ENCODE measurements at places on chromosomes 12 and 14. TPM values are rescaled to one million over a fixed set of nuclear protein-coding genes. Genes with fewer than 3 reads are reported as not detected.

Gene C12orf50
- total RNA-seq, result 0.09 TPM

Gene AKAP5
- 1.5 TPM for total RNA-seq

Gene TGFB3
- 2.4 TPM for total RNA-seq

Gene IL31
- total RNA-seq, result not detected

Gene GLS2
- 0.89 TPM for total RNA-seq

Gene FRMD6
- 4.5 TPM for total RNA-seq

Gene SLC39A5
- 0.86 TPM for total RNA-seq

Gene NOS1
- total RNA-seq, result not detected

Gene NR4A1
- total RNA-seq, result 4.4 TPM

Gene MDGA2
- not detected for total RNA-seq

Gene FOXG1
- total RNA-seq, result not detected

Gene C14orf132
- total RNA-seq, result 0.41 TPM

Gene ACOT4
- total RNA-seq, result 0.55 TPM

Gene ADGRD1
- 0.50 TPM for total RNA-seq

Gene PCNX4
- 43.0 TPM for total RNA-seq

Gene P2RX2
- total RNA-seq, result not detected

Gene LRP10
- total RNA-seq, result 51.0 TPM

Gene CHGA
- not detected for total RNA-seq

Gene LMO3
- total RNA-seq, result not detected

Gene ACTR6
- total RNA-seq, result 29.2 TPM

Gene OVCH1
- total RNA-seq, result not detected

Gene AQP5
- not detected for total RNA-seq

Gene ALX1
- not detected for total RNA-seq

Gene KRT82
- total RNA-seq, result not detected

Gene VPS37B
- total RNA-seq, result 16.0 TPM

Gene PRH1
- total RNA-seq, result 18.0 TPM

Gene KRT7
- 5.3 TPM for total RNA-seq

Gene SLCO1B1
- not detected for total RNA-seq

Gene PZP
- not detected for total RNA-seq

Gene FGF6
- not detected for total RNA-seq

Gene SLC4A8
- total RNA-seq, result 10.4 TPM

Gene SPIC
- not detected for total RNA-seq

Gene GALNT16
- not detected for total RNA-seq

Gene NAV3
- total RNA-seq, result not detected

Gene SPX
- 0.52 TPM for total RNA-seq

Gene KIF5A
- 1.3 TPM for total RNA-seq

Gene CAPZA3
- not detected for total RNA-seq

Gene ETFRF1
- total RNA-seq, result 9.3 TPM

Gene TAS2R7
- not detected for total RNA-seq

Gene STAC3
- 9.1 TPM for total RNA-seq

Gene RNASE7
- total RNA-seq, result not detected

Gene HOTAIR
- total RNA-seq, result not detected

Gene BLOC1S1
- 118 TPM for total RNA-seq

Gene MUCL1
- total RNA-seq, result not detected

Gene TAS2R8
- not detected for total RNA-seq

Gene PTPRQ
- not detected for total RNA-seq

Gene IAPP
- total RNA-seq, result not detected

Gene RPL36AL
- total RNA-seq, result 222 TPM

Gene KLRK1
- total RNA-seq, result 0.43 TPM

Gene NOVA1
- total RNA-seq, result 0.07 TPM
